ENCODE measurements at places on chromosomes 4 and X.

DNA sequence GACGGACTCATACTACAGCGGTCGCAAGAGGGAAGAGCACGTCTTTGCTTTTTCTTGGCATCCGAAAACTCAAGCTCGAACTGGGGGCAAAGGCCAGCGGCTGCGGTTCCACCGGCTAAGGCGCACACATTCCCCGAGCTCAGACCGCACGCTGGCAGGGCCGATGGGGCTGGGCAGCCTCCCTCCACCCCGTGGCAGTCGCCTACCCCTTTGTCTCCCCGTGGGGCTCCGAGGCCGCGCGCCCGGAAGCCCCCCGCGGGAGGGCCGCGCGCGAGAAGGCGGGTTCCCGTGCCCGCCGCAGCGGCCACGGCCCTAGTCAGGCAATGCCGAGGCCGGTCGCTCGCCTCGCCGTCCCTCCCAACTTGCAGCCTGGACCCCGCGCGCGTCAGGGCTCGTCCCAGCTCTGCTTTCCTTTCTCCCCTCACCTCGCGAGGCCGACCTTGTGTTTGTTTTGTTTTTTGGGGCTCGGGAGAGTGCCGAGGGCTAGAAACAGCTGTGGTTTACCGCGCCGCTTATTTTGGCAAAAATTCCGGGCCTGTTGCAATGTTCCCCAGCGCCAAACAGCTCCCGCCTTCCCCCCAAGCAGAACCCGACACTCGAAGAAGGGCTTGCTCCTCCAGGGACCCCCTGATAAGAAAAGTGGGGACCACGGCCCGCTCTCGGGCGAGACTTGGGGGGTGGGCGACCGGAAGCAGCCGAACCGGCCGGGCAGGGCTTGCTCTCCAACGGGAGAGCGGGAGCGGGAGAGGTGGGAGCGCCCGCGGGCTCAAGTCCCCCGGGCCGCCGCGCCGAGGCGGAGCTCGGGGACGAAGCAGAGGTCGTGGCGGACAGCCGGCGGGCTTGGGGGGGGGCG lies 561 bp upstream of the N4BP2 start:
- DNase-seq, result peak; percentile 86

GRCh38 chr4:82415922-82416365 lies 14.3 kb downstream of the HNRNPDL start:
- no peak for DNase-seq

DNA sequence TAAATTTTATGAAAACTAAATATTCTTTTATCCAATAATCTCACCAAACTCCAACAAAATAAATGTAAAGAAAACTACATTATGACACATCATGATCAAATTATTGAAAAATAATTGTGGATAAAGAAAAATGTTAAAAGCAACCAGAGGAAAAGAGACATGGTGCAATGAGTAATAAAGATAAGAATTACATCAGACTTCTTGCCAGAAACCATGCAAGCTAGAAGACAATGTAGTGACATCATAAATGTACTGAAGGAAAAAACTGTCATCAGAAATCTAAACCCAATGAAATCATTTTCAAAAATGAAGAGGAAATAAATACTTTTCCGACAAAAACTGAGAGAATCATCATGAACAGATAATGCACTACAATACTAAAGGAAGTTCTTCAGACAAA lies 135.9 kb upstream of the EOLA2 start:
- DNase-seq, result no peak

GRCh38 chrX:47706575-47706974 lies 47.6 kb upstream of the UXT start:
- no peak for DNase-seq

- DNase-seq, result no peak
Measured at GRCh38 chrX:96568071-96568470, 116.6 kb upstream of the DIAPH2 start.

GRCh38 chr4:38152305-38152704 lies 192.1 kb downstream of the PTTG2 start:
- DNase-seq, result no peak

Data from KG1 (cell line).